ENCODE measurements at places on chromosomes 11 and 22. TPM values are rescaled to one million over a fixed set of nuclear protein-coding genes. Genes with fewer than 3 reads are reported as not detected.

IGF2 gene
- 2.4 TPM for polyA plus RNA-seq

PTDSS2 gene
- polyA plus RNA-seq: 20.5 TPM

ACR gene
- 0.14 TPM for polyA plus RNA-seq

UBQLN3 gene
- not detected for polyA plus RNA-seq

BBOX1 gene
- polyA plus RNA-seq: 14.1 TPM

FXYD2 gene
- 1.0 TPM for polyA plus RNA-seq

MMP8 gene
- polyA plus RNA-seq: not detected

DRD2 gene
- polyA plus RNA-seq: 0.06 TPM

SCGB2A2 gene
- not detected for polyA plus RNA-seq

TMEM218 gene
- polyA plus RNA-seq: 18.8 TPM

SCT gene
- not detected for polyA plus RNA-seq

OR4D10 gene
- polyA plus RNA-seq: not detected

FOLR2 gene
- polyA plus RNA-seq: 1.1 TPM

SLC22A8 gene
- not detected for polyA plus RNA-seq

C1QTNF5 gene
- polyA plus RNA-seq: 6.7 TPM

IFT27 gene
- 10.3 TPM for polyA plus RNA-seq

DEFB131B gene
- polyA plus RNA-seq: not detected

MAJIN gene
- polyA plus RNA-seq: not detected

RIMBP3C gene
- polyA plus RNA-seq: 0.01 TPM

BDNF gene
- 0.37 TPM for polyA plus RNA-seq

PTPRJ gene
- 0.47 TPM for polyA plus RNA-seq

B3GAT1 gene
- polyA plus RNA-seq: 0.02 TPM

TMPRSS5 gene
- 0.18 TPM for polyA plus RNA-seq

WNT11 gene
- polyA plus RNA-seq: 0.25 TPM

Data from esophagus (tissue), 2 donors.